ENCODE measurements at places on chromosomes 1 and 21.
A peak's percentile ranks its signal among the peaks of the same experiment; 100 is the strongest.

- no peak for DNase-seq
These were observed 43.1 kb downstream of the PTGFRN start for GRCh38 chr1:116952738-116953275.

DNA sequence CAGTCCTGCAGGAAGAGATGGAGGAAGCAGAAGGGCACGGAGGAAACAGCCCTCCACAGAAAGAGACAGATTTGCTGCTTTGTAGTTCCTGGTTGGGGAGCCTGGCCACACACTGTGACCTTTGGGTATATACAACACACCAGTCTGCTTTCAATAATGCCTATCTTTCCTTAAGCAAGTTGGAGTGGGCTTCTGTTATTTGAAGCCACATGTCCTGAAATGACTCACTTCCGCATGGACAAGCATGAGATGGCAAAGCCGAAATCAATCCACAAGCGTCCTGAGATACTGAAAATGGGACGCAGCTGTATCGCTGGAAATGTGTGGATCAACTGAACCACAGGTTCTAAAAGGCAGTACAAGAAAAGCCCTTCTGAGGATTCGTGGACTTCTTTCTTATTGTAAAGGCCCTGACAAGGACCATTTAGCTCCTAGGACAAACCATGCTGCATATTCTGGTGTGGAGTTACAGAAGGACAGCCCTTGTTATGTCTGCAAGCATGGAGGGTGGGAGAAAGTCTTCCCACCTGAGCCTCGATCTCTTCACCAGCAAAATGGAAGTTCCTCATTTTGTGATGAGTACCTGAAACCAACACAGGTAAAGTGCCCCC lies 22.7 kb upstream of the FHAD1 start:
- no peak for DNase-seq

GRCh38 chr1:54461731-54462596 lies 55.8 kb upstream of the SSBP3 start:
- no peak for DNase-seq

GRCh38 chr1:194223596-194223995 lies 1037.2 kb upstream of the B3GALT2 start:
- DNase-seq = no peak

DNA sequence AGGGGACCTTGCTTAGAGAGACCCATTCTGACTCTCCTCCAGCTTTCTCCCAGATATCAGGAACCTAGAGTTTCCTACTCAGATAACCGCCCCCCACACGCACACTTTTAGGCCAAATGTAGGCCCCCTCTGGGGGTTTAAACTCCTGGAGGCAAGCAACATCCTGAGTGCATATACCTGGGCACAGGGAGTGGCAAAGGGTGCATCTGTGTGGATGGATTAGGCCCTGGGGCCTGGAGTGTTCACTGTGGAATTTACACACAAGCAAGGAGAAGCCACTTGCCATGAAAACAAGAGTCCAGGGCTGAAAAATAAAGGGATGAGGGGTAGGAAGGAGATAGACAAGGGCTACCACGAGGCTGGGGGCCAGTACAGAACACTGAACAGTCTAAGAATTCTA lies 343.1 kb downstream of the NTNG1 start:
- no peak for DNase-seq

DNA sequence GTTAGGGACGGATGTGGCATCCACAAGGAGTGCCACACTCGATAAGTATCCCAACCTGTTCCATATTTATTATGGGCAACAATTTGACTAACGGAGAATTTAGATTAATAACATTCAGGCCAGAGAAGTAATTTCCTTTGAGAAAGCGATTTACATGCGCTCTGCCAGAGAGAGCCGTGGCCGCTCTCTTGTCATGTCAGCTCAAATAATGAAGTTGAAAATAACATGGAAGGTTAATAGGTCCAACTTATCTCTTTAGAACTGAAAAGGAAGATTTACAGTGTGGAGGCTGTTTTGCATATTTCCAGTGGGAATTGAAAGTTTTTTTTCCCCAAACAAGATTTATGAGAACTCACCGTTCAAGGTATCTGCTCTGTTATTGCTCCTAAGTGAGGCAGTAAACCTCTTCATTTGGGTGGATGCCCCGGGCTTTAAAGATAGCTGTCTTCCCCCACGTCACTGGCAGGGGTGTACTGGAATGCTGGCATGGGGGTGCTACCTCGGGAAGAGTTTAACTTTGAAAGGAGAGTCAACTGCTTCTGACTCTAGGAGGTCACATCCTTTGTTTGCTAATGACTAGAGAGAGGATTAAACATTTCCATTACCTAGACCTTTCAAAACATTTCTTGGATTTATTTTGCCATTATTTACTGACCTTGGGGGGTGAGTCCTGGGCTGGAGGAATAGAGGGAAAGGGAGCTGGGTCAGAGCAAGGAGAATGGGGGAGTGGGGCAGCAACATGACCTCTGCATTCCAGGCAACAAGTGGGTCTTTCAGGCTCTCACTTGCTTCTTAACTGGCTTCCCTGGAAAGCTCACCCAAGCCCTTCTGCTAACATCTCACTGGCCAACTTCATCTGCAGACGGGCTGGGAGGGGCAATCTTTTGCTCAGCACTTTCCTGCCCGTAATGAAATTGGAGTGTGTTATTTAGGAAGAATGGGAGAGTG lies 204.2 kb downstream of the CAMTA1 start:
- DNase-seq = no peak

DNA sequence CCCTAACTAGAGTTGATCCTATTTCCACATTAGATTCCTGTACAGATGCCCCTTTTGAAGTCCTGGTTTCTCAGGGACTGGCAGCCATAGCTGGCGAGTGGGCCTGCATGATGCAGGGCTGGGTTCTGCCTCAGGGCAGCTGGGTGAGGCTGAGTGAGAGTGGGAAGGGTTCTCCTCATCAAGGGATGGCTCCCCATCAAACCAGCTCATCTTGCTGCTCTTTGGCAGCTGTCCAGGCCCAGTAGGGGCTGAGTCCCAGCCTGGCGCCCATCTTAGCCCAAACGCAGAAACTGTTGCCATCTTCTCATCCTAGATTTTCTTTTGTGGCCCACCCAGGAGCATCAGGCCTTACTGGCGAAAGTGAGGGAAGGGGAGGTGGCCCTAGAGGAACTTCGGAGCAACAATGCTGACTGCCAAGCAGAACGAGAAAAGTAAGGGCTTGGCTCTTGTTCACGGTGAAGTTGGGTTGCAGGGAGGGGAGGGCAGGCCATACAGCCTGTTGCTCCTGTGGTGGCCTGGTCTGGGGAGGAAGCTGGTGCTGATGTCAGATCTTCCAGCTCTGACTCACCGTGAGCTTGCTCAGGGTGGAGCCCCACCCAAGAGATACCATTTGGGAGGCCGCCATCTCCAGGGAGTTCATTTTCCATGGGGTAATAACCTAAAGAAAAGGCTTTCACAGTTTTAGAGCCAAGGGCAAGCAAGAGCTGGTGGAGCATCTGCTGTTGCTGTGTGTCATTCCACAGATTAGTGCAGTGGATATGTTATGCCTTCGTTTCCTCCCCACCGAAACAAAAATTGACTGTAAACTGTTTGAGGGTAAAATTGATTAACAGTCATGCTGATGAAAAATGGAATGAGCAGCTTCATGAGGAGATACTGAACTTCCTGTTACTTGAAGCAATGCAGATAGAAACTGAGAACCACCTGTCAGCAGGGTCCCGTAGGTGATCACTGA lies 34.7 kb downstream of the TUFT1 start:
- DNase-seq = peak; percentile 96

DNA sequence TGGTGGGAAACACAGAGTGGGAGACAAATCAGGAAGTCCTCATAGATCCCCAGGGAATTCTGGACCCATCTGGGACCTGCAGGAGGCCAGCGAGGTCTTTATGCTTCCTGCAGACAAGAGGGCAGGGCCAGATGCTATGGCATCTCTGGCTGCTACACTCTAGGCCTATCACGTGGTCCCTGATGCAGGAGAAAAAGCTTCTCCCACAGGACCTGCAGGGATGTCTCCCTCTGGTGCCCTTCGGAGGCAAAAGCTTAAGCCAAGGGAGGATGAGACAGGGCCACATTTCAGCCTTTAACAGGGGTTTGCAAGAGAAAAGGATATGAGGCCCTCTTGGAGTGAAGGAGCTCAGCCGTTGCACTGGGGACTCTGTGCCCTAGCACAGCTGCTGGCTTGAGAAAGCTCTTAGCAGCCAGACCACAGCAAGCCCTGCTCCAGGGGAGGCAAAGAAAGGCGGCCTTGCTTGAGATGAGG lies 243.0 kb downstream of the C1orf94 start:
- peak; percentile 9 for DNase-seq

- DNase-seq = no peak
These were observed 6.5 kb downstream of the TAL1 start for GRCh38 chr1:47225430-47226100.

- DNase-seq = no peak
These were observed 5.0 kb downstream of the PHC2 start for GRCh38 chr1:33425900-33426299.

GRCh38 chr1:7529917-7530316 lies 241.2 kb upstream of the VAMP3 start:
- no peak for DNase-seq

DNA sequence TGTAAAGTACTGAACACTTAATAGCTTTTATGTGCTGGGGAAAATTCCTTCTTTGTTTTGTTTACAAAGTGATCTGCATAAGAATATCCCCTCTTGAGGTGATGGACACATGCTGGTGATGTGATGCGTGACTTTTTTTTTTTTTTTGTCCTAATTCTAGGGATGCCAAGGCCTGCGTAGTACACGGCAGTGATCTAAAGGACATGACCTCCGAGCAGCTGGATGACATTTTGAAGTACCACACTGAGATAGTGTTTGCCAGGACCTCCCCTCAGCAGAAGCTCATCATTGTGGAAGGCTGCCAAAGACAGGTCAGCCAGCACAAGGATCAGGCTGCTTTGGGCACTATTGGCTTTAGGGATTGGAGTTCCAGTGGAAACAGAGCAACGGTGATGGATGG lies 24.7 kb downstream of the ATP1A1 start:
- DNase-seq = no peak

GRCh38 chr1:220500372-220500771 lies 27.6 kb upstream of the MARK1 start:
- no peak for DNase-seq

GRCh38 chr1:204645666-204646065 lies 39.9 kb downstream of the LRRN2 start:
- no peak for DNase-seq

DNA sequence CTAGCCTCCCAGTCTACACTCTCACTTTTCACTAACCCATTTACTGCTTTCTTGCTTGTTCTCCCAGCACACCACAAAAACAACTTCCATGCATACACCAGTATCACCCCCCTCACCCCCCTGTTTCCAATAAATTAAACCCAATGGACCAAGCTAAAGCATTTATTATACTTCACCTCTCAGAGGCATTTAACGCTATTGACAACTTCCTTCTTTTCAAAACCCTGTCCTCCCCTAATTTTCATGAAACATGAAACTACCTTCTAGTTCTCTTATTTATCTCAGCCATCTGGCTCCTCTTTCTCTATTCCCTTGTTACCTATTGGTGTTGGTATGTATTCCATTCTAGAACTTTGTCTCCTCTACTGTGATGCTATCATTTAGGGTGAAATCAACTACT lies 32.3 kb downstream of the PTPRC start:
- DNase-seq = no peak

- no peak for DNase-seq
These were observed 28.0 kb downstream of the MACO1 start for GRCh38 chr1:25458541-25459298.

- DNase-seq = peak; percentile 74
These were observed 49.9 kb downstream of the CBS start for GRCh38 chr21:43025636-43026180.

- DNase-seq = no peak
These were observed 25.1 kb upstream of the LSS start for GRCh38 chr21:46253610-46254124.

GRCh38 chr1:189682591-189682990 lies 795.1 kb downstream of the BRINP3 start:
- DNase-seq = no peak

DNA sequence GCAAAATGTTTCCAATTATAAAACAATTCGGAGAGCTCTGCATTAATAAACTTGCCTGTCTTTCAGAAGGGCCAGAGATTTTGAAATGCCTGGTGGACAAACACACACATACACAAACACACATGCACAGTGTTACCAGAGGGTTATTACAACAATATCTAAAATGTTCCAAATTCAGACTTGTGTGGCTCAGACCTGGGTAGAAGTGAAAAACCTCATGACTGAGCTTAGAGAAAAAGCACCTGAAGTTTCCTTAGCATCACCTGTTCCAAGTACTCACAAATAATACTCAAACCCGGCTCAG lies 247.9 kb downstream of the FOXD2 start:
- DNase-seq = no peak

- DNase-seq = peak; percentile 36
These were observed 30.1 kb downstream of the LDLRAD1 start for GRCh38 chr1:53987880-53988279.

DNA sequence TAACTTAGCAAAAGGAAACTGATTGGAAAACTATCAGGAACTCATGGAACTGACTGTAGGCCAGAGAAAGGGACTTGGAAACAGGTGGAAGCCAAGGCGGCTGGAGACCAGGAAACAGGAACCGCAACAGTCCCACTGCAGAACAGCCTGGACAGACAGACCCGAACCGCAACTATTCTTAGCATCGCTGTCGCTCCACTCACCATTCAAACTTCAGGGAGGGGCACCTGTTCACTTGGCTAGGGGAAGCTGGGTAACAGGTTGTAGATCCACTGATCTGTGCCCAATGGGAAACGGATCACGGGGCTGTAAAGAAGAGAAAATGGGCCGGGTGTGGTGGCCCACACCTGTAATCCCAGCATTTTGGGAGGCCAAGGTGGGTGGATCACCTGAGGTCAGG lies 61.9 kb downstream of the CLSTN1 start:
- no peak for DNase-seq

GRCh38 chr1:200384818-200385390 lies 24.9 kb downstream of the ZNF281 start:
- DNase-seq = no peak

GRCh38 chr1:16022393-16022792 lies 557 bp downstream of the CLCNKA start:
- DNase-seq = no peak

DNA sequence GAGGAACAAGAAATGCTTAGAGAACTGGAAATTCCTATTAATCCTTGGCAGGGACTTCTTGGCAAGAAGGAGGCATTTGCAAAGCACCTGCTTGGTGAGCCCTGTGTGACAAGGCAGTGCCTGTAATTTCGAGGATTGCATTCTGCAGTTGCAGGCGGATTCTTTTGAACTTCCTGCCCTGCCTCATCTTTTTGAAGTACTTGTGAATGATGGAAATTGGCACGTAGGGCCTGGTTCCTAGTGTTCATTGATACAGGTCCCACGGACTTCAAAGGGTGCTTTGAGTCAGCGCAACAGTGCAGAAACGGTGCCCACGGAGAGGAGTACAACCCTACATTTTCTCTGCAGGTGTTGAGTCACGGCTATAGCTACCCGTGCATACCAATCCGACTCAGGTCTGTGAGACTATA lies 6.4 kb downstream of the HUNK start:
- no peak for DNase-seq

DNA sequence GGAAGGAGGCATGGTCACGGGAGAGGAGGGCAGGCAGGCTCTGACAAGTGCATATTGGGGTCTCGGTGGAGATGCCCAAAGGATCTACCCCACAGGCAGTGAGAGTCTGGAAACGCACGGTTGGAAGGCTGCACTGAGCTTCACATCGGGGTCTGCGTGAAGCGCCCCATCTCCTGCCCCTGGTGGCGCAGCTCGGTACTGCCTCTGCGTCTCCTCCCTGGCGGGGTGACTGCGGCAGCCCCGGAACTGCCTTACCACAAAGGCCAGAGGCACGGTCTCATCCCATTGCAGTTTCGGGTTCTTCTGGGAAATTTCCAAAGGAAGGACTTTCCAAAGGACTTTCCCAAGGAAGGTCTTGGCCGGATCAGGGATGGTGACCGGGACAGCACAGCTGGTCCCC lies 69.2 kb upstream of the AJAP1 start:
- no peak for DNase-seq
